ENCODE measurements at places on chromosomes 6 and 20.

GRCh38 chr20:25054096-25054820 lies 3.7 kb downstream of the ACSS1 start:
- DNase-seq, result no peak

DNA sequence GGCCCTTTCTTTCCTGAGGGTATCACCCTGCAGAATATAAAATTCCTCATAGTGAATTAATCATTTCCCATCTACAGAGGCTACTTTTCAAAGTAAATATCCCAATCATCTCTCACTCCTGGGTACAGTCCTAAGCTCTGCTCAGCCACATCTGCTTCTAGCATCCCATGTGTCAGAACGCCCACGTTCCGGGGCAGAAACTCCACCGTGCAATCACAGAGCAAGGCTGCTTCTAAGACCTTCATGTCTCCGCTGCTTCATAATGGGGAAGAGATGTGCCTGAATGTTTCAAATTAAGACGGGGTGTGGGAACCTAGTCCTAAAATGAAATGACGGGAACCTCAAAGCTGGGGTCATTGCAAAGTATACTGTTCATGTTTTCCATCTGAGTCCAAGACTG lies 208.8 kb upstream of the GMDS start:
- no peak for DNase-seq

DNA sequence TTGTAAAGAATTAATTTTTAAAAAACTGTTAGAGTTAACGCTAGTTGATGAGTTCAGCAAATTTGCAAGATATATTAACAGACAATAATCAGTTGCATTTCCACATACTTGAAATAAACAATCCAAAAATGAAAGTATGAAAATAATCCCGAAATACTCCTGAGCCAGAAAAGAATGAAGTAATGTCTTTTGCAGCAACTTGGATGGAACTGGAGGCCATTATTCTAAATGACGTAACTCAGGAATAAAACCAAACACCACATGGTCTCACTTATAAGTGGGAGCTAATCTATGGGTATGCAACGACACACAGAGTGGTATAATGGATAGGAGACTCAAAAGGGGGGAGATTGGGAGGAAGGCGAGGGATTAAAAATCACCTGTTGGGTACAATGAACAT lies 872.9 kb upstream of the GJE1 start:
- DNase-seq, result no peak

DNA sequence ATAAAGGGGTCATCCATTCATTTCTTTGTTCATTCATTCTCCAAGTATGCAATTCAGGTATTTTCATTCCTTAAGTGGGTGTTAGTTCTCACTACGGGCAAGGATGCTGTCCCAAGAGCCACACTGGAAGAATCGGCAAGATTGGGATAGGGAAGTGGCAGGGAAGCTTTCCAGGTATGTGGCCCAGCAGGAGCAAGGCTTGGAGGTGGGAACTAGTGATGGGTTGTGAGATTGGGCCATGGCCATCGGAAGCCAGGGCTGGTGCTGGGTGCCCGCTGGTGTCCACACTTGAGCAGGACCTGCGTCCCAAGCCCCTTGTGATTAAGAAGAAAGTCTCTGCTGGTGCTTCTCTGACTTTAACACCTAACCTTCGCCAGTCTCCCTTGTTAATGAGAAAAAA lies 15.1 kb downstream of the VSTM2L start:
- no peak for DNase-seq

DNA sequence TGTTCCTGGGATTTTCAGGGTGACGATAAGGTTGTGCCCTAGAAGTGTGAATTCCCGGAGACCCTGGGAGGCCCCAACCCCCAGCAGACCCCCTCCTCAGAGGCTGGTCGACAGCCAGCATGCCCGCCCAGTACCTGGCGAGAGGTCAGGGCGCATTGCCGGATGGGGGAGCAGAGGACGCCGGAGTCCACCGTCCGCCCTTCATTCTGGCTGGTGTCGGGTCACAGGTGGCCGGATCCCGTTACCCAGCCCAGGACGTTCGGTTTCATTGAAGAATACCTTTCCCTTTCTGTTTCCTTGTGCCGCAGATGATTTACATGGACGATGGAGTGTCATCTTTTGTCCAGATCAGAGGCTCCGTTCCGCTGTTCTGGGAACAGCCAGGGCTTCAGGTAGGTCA lies 61.3 kb downstream of the SYNJ2 start:
- DNase-seq, result no peak

DNA sequence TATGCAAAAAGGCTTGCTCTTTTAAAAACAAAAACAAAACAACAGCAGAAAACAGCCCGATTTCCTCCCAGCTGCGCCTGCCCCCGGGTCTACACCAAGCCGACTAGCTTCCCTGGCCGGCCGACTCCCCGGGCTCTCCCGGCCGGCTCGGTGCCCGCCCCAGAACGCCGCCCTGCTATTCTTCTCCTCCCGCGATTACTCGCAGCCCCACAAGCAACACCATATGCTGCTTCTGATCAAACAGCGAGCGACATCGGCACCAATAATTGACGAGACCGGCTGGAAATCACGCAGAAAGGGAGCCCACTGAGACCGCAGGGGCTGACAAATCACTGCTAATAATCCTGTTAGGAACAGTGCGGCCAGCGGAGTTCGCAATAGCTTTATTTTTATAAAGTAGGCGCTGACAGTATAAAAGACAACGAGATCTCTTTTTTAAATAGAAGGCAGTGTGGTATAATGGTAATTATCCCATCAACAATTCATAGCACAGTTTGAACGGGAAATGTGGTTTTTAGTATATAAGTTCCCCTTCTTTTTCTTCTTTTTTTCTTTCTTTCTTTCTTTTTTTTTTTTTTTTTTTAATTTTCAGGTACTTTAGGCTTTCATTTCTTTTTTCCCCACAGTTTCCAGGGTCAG lies 3.3 kb downstream of the SIM1 start:
- no peak for DNase-seq

DNA sequence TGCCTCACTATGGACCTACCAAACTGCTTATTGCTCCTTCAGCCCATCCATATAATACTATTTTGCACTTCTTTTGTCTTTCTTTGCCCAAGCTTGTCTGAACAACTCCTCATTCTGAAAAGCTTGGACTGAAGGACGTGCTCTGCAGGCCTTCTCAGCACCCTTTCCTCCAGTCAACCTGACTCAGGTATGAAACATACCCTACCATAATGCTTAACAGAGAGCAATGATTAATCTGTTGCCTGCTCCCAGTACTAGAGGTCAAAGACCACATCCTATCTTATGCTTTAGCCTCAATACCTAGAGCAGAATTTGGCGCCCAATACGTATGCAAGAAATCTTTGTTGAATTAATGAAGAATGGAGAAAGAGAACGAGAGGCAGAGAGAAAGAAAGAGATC lies 55.2 kb downstream of the ATXN1 start:
- DNase-seq, result no peak
